ENCODE measurements at places on chromosomes 7 and 10. TPM values are rescaled to one million over a fixed set of nuclear protein-coding genes. Genes with fewer than 3 reads are reported as not detected.

DNA sequence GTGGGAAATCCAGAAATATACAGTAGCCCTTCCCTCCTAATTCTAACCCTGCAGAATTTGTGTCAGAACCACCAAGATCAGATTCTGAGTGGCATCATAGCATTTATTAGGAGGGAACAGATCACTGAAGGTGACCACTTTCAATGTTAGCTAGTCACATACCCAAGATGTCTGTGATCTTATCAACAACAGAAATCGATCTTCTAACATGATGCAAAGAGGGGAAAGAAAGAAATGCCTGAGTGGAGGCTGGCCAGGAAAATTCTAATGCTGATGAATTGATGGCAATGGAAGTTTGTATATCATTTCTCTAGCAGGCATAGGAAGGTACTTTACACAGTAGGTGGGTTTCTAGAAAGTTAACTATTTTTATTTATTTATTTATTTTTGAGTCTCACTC lies 10.6 kb upstream of the SYPL1 start:
- no peak for DNase-seq

CACNA2D1 gene
- 15.0 TPM for total RNA-seq

DNA sequence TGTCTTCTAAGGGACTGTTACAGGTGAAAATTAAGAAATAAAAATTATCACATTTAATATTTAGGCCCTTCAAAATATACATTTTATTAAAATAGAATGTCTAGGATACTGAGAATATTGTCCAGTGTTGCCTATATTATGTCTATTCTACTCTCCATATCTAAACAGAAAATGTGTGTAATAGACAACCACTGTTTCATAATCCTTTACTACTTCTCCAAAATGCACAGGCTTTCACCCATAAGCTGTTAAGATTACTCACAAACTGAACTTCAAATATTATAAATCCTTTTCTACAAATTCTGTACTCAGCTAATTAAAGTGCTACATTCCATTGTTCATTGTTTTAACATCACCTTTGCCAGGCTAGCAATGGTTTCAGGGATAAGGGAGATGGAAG lies 56.7 kb upstream of the TFEC start:
- no peak for DNase-seq

- DNase-seq = peak; percentile 99
These were observed 41.3 kb downstream of the AVL9 start for GRCh38 chr7:32536585-32536984.
